ENCODE measurements at places on chromosomes 3 and 15. TPM values are rescaled to one million over a fixed set of nuclear protein-coding genes. Genes with fewer than 3 reads are reported as not detected.

The KIF9 gene
- 3.1 TPM for total RNA-seq

The CTXND1 gene
- not detected for total RNA-seq

The GP5 gene
- total RNA-seq, result not detected

The FRG2C gene
- total RNA-seq, result not detected

The CLDN16 gene
- not detected for total RNA-seq

The IL5RA gene
- total RNA-seq, result not detected

The FSTL1 gene
- total RNA-seq, result 1,312 TPM

The SIDT1 gene
- total RNA-seq, result 0.17 TPM

The GOLGA6L10 gene
- 0.25 TPM for total RNA-seq

The SHC4 gene
- 1.0 TPM for total RNA-seq

The SLC24A5 gene
- total RNA-seq, result not detected

The CADPS gene
- total RNA-seq, result 0.84 TPM

The TUBGCP4 gene
- 22.1 TPM for total RNA-seq

The ZNF662 gene
- 1.4 TPM for total RNA-seq

The ENTPD3 gene
- total RNA-seq, result not detected

The APOD gene
- total RNA-seq, result not detected

The PTH1R gene
- 0.49 TPM for total RNA-seq

The SCN5A gene
- 1.6 TPM for total RNA-seq

The ZCWPW2 gene
- total RNA-seq, result 0.59 TPM

The CHRD gene
- 0.42 TPM for total RNA-seq

The USP8 gene
- total RNA-seq, result 24.6 TPM

The PRSS50 gene
- total RNA-seq, result not detected

The TMEM40 gene
- 0.74 TPM for total RNA-seq

The ADPRH gene
- total RNA-seq, result 1.1 TPM

The IL20RB gene
- 2.4 TPM for total RNA-seq

The IGSF11 gene
- total RNA-seq, result not detected

The MFAP1 gene
- 34.0 TPM for total RNA-seq

The GRK7 gene
- not detected for total RNA-seq

The CLCN2 gene
- 2.5 TPM for total RNA-seq

The DAPK2 gene
- total RNA-seq, result 7.3 TPM

The ABI3BP gene
- total RNA-seq, result 21.9 TPM

The SPATA12 gene
- 0.07 TPM for total RNA-seq

The KBTBD8 gene
- 1.0 TPM for total RNA-seq

The GADL1 gene
- not detected for total RNA-seq

The LMCD1 gene
- 10.0 TPM for total RNA-seq

The TMEM158 gene
- 272 TPM for total RNA-seq

The DET1 gene
- total RNA-seq, result 2.4 TPM

The TMIE gene
- total RNA-seq, result not detected

The STRIT1 gene
- total RNA-seq, result not detected

The VGLL3 gene
- 13.9 TPM for total RNA-seq

The MYO5C gene
- 2.5 TPM for total RNA-seq

The ABHD6 gene
- total RNA-seq, result 11.6 TPM

The IGF2BP2 gene
- 59.1 TPM for total RNA-seq

The FILIP1L gene
- 43.2 TPM for total RNA-seq

The HHATL gene
- total RNA-seq, result not detected

The DTWD1 gene
- total RNA-seq, result 34.3 TPM

Data from M059J (cell line).